Stimulated activated CD8-positive, alpha-beta memory T cell treated with anti-CD3 and anti-CD28 coated beads, Interleukin-4, amount 100 ng/mL, for 1 hour (primary cell): ENCODE measurements at places on chromosomes 2 and 18.

GRCh38 chr2:224524657-224525056 is 60.5 kb downstream of the CUL3 start:
- DNase-seq: no peak

DNA sequence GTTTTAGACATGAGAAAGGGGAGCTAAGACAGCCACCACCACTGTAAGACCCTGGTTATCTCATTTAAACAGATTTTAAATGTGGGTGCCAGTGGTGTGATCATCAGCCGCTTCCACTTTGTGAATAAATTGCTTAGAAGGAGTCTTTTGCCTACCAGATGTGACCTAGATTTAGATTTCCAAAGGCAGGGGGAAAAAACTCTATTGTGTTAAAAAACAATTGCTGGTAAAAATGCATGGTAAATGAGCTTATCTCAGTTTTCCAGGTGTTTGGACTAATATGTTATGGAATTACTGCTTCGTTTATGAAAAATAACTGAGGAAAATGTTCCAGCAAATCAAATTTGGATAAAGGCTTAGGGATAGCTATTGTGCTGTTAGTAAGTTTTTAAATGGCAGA is 466.3 kb upstream of the RAB12 start:
- DNase-seq: no peak

- no peak for DNase-seq
These were observed 123.4 kb downstream of the ANKRD30BL start for GRCh38 chr2:132038179-132038882.

GRCh38 chr2:64067326-64067725 is 48.1 kb upstream of the VPS54 start:
- DNase-seq: no peak

- DNase-seq: no peak
These were observed 8.4 kb upstream of the POU3F3 start for GRCh38 chr2:104845552-104845931.

DNA sequence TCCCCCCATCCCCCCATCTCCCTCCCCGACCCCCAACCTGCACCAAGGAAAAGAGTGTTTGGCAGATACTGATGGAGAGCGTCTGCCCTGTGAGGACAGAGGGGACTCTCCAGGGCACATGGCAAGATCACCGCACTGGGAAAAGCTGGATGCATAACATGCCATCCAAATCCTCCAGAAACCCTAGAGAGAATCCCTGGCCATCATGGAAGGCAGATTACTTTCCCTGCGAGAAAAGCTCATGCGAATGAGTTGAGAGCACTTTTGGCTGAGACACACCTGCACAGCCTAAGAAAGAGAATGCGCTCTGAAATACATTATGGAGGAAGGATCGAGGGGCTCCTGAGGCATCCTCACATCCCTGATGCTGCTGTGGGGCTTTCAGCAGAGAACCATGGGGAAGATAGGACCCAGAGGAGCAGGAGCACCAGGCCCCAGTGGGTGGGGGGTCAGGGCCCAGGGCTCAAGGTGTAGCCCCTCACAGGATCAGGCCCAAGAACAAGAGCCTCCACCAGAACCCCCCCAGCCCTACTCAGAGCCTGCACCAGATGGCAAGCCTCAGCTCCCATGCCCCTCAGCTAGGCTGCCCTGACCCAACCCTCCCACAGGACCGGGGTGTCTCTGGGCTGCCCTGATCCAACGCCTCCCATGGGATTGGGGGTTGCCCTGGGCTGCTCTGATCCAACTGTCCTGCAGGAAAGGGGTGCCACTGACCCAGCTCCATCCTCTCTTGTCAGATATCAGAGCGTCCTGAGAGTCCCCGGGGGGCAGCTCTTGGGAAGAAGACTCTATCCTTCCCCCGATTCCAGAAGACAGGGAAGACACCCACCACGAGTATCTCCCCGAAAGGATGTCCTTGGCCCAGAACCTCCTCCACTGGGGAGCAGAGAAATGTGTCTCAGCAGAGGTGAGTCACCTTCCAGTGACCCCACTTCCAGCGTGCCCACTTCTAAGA is 153.4 kb downstream of the NDUFA10 start:
- DNase-seq: no peak

DNA sequence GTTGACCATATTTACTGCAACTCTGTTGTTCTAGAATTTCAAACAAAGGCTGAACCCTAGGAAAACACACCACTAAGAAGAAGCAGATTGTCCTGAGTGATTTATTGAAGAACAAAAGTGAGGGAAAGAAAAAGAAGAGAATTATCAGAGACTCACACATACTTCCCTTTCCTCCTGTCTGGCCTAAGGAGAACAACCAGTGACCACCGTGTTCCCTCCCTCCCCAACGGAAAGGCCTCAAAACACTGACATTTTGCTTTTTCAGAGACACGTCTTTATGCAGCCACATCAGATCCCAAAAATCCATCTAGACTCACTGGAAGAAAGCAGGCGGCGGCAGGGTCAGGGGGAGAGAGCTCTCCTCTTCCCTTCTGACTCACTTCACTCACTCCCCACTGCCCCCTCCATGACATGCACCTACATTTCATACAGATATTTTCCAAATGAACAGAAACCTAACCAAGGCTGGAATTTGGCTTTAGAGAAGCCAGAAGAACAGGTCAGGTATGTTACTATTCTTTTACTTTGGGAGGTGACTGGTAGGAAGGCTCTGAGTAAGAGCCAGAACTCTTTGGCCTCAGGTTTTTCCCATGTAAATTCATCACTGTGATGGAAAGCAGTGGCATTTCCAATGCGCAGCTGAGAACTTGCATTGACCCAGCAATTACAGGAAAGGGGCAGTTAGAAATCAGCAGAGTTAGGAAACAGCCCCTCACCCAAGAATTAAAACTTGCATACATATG is 169.9 kb downstream of the BCL11A start:
- DNase-seq: no peak

DNA sequence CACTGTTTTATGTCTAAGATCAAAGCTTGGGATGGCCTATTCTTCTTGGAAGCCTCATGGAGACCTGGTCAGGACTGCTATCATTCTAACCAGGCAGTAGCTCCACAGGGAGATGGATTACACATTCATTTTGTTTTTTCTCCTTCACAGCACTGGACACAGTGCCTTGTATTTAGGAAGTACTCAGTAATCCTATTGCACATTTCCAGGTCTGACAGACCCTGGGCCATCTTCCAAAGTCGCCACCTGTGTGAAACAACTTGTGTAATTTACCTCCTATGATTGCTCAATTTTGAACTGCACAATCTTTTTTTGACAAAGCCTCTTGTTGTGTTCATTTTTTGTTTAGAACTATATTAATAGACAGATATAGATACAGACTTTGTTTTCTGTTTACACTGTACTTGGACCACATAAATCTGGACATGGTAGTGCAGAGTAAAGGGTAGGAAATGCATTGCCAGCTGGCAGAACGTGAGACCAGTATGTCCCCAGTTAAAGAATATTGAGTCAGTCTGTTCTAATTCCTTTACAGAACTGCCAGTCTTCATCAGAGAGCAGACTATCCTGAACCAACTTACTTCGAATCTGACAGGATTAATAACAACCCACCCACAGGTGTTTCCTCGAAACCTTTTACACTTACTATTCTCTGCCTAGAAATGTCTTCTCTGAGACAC is 277.8 kb upstream of the CYRIA start:
- DNase-seq: no peak

- no peak for DNase-seq
These were observed 47.6 kb downstream of the TNS1 start for GRCh38 chr2:217954971-217955740.

DNA sequence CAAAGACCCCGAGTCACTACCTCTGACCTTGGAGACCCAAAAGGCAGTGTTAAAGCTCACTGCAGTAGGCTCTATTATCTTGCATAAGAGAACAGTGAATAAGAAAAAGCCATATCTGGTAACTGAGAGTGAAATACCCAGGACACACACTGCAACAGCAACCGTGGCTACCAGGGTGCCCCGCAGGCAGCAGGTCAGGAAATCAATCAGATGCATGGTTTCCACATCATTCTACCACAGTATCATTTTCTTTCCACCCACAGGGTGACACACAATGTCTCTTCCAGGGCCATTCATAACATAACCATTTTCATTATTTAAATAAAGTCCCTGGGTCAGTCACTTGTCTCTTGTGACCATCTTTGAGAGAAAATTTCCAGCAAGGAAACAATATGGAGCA is 131.3 kb downstream of the CCBE1 start:
- no peak for DNase-seq

DNA sequence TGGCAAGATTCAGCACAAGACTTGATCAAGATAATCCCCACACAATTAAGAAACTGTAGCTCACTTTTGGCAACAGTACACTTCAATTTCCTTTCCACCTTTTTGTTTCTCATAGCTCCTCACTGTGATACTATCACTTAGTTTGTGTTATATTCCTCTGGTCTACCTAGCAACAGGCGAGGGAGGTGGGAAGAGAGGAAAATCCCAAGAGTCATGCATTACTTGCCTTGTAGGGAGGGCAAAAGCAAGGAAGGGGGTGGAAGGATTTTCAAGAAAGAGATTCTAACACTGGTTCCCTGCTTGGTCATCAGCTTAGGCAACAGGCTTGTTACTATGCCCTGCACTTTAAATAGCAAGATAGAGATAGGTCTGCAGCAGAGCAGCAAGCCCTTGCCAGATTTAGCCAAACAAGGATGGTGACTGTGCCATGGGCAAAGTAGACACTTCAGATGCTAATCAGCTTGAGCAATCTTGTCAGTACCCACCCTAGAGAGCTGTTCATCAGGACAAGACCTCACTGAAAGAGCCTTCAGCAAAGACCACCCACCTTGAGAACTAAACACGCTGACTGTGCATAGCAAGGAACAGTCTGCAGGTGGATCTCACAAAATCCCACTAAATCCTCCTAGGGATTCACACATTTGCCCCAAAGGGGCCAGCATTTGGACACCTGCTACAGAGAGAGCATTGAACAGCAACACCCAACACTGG is 134.6 kb downstream of the MBD2 start:
- no peak for DNase-seq

DNA sequence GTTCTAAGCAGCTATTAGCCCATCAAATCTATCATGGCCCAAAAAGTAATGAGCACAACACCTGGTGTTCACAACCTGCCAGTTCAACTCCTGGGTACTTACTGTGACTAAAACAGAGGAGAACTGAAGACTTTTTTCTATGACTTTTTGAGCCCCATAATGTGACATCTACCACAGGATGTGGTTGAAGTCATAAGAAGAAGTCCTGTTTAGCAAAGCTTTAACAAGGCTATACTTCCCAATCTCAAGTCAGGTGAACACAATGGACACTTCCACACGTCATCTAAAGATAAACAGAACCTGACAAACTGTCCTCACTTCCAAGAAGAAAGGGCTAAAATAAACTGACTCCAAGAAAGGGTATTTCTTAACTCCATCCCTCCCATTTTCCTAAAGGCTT is 138.8 kb downstream of the ATAD2B start:
- DNase-seq: no peak

GRCh38 chr18:63315131-63315662 is 4.4 kb downstream of the BCL2 start:
- no peak for DNase-seq

DNA sequence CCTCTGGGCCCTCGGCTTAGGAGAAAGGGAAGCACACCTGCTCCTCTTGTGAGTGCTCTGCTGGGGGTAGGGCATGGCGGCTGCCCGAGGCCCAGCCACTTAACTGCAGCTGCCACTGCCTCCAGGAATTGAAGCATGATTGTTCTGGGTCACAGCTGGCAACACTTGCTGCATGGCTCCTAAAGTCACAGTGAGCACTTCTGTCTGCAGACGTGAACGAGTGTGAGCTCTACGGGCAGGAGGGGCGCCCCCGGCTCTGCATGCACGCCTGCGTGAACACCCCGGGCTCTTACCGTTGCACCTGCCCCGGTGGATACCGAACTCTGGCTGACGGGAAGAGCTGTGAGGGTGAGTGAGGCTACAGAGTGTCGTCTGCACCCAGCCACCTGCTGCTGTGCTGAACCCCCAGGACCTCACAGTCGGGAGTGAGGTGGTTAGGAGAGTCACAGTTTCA is 44.4 kb downstream of the FBLN7 start:
- no peak for DNase-seq

- no peak for DNase-seq
These were observed 792.6 kb downstream of the PLCL1 start for GRCh38 chr2:198596985-198597384.

- DNase-seq: no peak
These were observed 223.6 kb downstream of the LRRTM1 start for GRCh38 chr2:80080957-80081356.

- no peak for DNase-seq
These were observed 377.2 kb downstream of the SOX11 start for GRCh38 chr2:6069381-6069780.

DNA sequence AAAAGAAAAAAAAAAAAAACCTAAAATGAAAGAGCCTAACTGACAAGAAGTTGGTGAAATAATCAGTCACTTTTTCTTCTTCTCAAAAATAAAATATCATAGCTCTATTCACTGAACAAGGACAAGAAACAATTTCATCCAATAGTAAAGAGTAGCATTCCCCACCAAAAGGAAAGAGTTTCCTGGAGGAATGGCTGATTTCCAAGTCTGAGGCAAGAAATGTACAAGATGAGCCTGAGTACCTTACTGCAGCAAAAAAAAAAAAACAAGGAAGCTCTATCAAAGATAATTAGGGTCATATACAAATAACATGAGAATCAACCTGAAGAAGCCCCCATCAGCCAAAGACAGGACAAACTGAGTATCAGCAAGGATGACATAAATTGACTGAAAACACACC is 11.5 kb downstream of the ROCK1 start:
- no peak for DNase-seq

DNA sequence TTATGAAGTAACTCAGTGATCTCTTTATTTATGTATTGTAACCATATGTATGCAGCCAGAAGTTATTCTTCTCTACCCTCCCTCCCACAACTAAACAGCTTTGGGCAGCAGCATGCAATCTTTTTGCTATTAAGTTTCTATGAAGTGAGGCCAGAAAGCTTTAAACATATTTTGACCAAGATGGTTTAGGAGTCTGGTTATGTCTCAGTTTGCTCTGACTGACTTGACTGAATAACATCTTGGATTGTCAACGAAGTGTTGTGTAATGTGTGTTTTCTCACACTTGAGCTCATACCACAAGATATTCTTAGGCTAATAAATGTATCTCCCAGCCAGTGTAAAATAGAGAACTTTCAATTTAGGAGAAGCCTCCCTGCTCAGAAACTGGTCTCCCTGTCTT is 104.3 kb downstream of the TTC27 start:
- no peak for DNase-seq

GRCh38 chr2:203532957-203533658 is 2.0 kb downstream of the RAPH1 start:
- no peak for DNase-seq

GRCh38 chr18:26493021-26493420 is 55.3 kb downstream of the KCTD1 start:
- DNase-seq: no peak

DNA sequence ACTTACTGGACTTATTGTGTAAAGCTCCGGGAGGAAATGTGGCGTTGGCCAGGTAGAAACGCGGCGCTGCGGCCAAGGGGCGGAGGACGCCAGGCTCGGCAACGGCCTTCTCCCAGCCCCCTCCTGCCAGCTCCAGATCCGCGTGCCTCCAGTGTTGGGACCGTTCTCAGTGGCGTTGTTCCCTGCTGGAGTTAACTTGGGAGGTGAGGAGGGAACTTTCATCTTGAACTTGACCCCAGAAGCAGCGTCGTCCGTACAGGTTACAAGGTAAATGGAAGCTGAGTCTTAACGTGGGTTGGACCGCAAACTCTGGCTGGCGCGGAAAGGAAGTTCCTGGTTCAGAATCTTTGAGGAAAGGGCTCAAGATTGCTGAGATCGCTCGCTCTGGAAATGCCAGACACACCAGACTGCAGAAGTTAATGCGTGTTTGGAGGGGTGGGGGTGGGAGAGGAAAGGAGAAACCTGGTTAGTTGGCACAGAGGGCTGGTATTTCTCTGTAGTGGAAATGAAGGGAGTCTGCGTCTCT is 1.3 kb downstream of the TANC1 start:
- no peak for DNase-seq

- DNase-seq: no peak
These were observed 1.1 kb downstream of the FECH start for GRCh38 chr18:57585421-57585820.
